ENCODE measurements at places on chromosomes 2 and 18.

- no peak for DNase-seq
Measured at GRCh38 chr2:15832849-15833680, 107.3 kb upstream of the MYCN start.

GRCh38 chr2:77999376-77999775 lies 477.2 kb upstream of the LRRTM4 start:
- no peak for DNase-seq

GRCh38 chr2:241268716-241269445 lies 46.6 kb downstream of the HDLBP start:
- no peak for DNase-seq

GRCh38 chr2:140384946-140385345 lies 1604.8 kb upstream of the NXPH2 start:
- no peak for DNase-seq

DNA sequence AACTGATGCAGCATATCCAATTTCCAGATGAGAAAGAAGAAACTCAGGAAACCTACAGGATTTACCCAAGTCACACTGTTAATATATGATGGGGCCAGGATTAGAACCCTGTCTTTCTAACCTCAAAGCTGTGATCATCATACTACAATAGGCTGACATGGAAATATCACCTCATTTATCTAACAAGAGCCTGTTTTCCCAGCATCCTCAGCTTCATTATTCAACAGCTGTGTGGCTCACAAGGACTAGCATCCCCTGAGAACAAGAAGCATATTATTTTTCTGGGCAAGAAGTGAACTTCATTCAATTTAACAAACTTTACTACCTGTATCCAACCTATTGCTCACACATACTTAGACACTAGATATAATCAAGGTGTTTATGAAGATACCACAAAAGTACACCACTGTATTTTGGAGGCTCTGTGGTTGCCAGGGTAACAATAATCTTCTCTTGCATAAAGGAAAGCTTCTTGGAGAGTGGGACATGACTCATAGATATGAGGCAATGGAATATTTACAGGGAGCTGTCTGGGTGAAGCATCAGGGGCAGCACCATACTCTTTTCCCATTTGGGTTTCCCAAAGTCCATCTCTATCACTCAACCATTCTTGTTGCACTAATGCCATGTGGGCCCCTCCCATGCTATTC lies 218.2 kb downstream of the RAD51AP2 start:
- DNase-seq: no peak

- DNase-seq: peak; percentile 81
Measured at GRCh38 chr2:98649135-98649991, 41.0 kb downstream of the UNC50 start.
